ENCODE measurements at places on chromosomes 2 and 18.
A peak's percentile ranks its signal among the peaks of the same experiment; 100 is the strongest.

- no peak for DNase-seq
These were observed 137.6 kb downstream of the ATL2 start for GRCh38 chr2:38239452-38239851.

DNA sequence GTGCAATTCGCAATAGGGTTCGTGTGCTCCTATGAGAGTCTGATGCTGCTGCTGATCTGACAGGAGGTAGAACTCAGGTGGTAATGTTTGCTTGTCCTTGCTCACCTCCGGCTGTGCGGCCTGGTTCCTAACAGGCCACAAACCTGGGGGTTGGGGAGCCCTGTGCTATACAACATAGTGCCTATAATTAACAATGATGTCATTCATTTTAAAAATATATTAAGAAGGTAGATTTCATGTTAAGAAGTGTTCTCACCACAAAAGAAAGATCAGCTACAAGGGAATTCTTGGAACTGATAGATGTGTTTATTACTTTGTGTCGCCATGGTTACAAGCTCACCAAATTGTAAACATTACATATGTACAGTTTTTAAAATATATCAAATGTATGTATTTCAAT lies 200.5 kb downstream of the GRB14 start:
- DNase-seq = no peak

- no peak for DNase-seq
These were observed 120.9 kb upstream of the COL3A1 start for GRCh38 chr2:188853307-188853706.

- DNase-seq = no peak
These were observed 694.1 kb downstream of the PLCL1 start for GRCh38 chr2:198498516-198498915.

GRCh38 chr2:189362283-189362682 lies 79.0 kb upstream of the WDR75 start:
- no peak for DNase-seq

DNA sequence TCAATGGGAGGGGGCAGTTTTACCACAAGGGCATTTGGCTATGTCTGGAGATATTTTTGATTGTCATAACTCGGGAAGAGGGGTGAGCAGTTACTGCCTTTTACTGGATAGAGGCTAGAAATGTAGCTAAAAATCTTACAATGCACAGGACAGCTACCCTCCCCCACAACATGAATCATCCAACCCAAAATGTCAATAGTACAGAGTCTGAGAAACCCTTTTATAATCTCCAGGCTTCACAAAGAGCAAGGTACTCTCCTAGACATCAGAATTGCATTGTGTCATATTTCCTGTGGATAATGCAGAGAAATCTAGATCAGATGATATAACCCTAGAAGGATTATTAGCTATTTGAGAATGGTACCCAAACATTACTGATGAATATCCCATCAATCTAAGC lies 277.1 kb upstream of the NRP2 start:
- no peak for DNase-seq

DNA sequence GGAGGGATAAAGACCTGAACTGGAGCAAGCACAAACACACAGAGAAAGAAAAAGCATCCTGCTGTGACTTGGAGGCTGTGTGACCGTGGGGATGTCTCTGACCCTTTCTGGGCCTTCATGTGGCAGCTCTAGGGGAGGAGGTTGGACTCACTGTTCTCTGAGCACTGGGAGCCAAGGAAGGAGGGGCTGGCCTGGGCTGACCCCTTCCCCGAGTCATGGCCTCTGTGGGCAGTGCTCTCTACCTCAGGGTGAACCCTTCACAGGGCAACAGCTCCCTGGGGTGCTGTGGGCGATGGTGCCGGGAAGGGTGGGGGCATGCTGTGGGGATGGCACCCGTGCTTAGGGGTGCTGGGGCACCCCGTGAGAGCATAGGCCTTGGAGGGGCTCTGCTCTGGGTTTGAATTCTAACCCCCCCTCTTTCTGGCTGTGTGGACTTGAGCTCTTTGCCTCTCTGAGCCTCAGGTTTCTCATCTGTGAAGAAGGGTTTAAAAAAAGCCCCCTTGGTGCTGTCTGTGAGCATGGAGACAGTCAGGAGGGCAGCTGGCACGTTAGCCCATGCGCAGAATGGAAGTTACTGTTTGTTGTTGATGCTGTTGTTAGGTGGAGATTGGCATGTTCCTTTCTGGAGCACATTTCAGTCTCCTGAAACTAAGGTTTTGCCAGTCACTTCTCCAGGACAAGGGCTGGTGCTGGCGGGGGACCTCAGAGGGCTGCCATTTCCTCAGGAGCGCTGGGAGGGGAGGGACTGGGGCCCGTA lies 700 bp downstream of the TOGARAM2 start:
- no peak for DNase-seq

DNA sequence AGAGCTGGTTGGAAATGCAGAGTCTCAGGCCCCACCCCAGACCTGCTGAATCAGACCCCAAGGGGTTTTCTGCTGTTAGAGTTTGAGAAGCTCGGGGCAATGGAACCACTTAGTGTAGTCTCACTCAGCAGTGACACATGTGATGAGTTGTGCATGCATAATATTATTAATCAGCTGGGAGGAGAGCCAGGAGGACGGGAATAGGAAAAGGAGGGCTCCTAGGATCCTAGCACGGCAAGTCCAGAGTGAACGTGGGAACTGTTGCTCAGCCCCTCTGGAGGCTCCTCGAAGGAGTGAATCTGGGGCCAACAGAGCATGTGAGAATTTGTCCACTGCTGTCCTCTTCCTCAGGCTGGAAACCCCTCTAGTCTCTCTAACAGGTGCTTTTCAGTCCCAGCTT lies 87.1 kb downstream of the HS1BP3 start:
- no peak for DNase-seq

GRCh38 chr2:204170411-204170810 lies 233.8 kb downstream of the ICOS start:
- no peak for DNase-seq

DNA sequence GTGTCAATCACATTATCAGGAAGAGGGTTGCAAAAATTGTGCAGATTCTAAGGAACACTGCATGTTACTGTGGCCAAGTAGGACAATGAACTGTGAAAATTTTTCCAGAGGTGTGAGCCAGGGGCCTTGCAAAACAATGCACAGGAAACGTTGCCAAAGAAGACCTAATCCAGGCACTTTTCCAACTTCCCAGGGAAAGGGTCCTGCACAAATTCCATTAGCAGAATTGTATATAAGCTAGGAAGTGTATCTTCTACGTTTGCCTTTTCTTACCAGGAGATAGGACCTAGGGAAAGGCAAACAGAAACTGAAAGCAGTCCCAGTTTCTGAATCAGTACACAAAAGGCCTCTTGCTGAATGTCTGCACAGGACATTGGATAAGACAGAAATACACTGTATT lies 1888.3 kb upstream of the CELF4 start:
- no peak for DNase-seq

- DNase-seq = no peak
These were observed 28.5 kb downstream of the EIF5B start for GRCh38 chr2:99365661-99366060.

- peak; percentile 50 for DNase-seq
These were observed 39.3 kb downstream of the AP1S3 start for GRCh38 chr2:223797811-223798721.

DNA sequence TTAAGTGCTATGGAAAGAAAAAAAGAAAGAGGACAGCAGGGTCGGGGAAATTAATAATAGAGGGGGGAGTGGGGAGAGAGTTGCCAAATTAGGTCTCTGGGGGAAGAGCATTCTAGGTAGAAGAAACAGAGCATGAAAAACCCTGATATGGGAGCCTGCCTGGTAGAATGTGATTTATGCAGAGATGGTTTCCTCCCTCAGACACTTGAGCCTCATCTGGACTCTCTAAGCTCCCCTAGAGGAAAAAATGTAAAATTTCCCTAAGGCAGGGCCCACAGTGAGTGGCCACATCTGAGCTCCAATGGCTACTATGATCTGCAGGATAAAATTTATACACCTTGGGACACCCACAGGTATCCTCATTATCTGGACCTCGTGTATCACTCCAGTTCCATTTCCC lies 20.6 kb upstream of the EPAS1 start:
- DNase-seq = no peak

DNA sequence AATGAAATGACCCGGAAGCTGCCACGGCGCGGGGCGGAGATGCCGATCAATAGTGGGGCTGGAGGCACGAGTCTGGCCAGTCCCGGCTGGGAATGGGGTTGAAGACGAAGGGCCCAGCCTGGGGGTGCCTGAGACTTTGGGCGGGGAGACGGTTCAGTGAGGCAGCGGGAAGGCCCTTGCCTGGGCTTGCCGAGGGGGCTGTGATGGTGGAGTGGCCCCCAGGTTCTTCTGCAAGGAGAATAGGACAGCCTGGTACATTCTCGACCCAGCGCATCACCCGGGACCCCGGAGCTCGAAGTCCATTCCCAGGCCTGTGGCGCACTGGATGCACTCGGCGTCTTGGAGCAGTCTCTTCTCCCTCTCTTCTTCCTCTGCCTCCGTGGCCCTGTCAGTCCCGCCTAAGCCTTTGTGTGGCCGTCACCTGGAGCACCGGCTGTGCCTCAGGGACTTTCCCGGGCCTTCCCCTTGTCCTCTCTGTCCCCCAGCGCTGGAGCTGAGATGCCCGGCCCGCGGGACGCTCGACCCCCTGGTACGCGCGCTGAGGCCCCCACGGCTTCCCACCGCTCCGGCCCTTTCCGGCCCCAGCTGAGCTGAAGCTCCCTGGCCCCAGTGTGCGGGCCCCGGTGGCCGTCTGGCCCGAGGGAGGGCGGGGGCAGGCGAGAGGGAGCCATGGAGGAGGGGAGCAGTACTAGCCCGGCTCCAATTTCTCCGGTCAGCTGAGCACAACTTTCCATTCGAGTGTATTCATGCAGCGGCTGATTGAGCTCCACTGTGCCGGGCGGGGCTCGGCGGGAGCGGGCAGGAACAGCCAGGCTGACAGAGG lies 8.0 kb downstream of the SIX3 start:
- DNase-seq = no peak

GRCh38 chr2:98464772-98465310 lies 20.2 kb downstream of the INPP4A start:
- no peak for DNase-seq

DNA sequence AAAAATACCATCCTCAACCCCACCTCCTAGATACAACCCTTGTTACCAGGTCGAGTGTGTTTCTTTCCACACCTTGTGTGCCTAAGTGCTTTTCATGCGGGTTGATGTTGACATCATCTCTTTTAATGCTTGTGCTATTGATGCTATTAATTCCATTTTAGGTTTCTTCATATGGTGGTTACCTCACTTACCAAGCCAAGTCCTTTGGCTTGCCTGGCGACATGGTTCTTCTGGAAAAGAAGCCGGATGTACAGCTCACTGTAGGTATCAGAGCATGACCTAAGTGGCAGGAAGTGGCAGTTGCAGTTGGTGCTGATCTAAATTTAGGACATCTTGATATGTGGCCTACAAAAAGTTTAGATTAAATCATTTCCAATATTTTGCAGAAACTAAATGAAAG lies 149.9 kb upstream of the TTC39C start:
- no peak for DNase-seq

DNA sequence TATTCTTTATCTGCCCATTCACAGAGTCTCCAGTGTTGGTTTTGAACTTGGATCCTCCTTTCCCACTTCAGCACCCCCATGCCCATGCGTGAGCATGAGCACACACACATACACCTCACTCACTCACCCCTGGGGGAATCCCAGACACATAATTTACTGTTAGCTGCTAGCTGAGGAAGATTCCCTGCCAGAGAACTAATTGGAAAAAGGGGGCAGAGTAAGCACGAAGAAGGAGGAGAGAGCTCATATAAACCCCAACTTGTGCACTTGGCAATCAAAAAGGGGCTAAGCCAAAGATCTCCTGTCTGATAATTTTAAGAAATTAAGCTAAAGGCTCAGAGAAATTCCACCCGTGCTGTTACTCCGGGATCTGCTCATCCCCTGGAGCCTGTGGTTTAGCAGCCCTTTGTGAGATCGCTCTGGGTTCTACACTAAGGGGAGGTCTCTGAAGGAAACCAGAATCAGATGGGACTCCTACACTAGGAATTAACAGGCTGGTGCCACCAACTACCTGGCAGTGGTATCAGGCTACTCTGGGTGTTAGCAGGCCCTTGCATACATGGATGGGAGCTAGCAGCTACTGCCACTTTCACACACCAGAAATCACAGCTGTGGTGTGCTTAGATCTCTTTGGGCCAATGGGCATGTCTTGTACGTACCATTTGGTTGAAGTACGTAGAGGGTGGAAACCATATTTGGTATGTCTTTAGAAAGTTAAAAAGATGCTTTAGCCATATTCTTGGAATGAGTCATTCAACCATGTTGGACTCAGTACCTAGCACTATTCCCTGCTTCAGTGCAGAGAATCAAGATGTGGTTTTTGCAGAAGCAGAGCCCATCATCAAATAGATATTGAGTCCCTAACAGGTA lies 95.6 kb upstream of the SLC14A2 start:
- no peak for DNase-seq

DNA sequence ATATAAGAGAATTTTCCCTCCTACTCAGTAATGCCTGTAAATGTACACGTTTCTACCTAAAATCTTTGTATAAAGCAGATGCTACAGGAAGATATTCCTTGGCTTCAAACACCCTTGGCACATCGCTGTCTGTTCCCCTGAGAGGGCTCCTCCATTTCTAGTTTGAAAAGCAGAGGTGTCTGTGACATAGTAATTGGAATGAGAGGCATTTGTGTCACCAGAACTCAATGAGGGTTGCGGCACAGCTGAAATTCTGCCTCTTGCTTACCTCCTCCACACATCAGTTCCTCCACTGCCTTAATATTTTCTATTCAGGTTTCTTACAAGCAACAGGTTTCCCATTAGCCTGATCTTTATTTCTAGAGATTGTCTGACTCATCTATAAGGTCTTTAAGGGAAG lies 359.9 kb upstream of the DCC start:
- DNase-seq = no peak

DNA sequence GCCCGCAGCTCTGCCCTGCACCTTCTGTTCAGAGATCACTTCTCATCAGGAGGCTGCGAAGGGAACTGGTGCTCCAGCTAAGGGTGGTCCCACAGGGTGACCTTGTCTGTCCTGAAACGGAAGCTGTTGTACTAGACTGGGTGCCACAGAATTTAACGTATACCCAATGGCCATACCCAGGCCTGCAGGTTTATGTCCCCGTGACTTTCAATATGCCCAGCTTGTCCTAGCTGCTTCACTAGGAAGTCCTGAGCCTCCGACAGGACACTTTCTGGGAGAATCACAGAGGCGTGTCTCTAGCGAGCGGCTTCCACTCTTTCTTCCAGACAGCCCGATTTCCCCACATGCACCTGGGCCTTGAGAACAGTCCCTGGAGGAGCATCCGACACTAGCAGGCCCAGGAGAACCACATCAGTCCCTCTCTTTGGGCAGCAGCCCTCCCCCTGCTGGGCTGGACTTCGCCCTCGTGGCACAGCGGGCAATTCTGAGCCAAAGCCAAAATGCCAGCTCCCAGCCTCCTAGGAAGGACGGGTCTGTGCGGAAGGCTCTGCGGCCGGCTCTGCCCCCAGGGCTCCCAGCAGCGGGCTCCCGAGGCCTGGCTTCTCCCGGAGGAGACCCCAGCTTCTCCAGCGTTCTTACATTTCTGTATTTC lies 91.9 kb upstream of the OTOS start:
- DNase-seq = no peak

DNA sequence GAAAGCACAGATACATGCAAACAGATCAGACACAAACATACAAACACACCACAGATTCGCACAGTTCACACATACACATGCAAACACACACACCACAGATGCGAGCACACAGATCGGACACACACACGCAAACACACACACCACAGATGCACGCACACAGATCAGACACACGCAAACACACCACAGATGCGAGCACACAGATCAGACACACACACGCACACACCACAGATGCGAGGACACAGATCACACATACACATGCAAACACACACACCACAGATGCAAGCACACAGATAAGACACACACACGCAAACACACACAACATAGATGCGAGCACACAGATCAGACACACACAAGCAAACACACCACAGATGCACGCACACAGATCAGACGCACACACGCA lies 149.0 kb downstream of the PXDN start:
- no peak for DNase-seq
